ENCODE measurements at places on chromosomes 16 and 17.

GRCh38 chr17:18858567-18859245 is 775 bp downstream of the PRPSAP2 start:
- no peak for DNase-seq

DNA sequence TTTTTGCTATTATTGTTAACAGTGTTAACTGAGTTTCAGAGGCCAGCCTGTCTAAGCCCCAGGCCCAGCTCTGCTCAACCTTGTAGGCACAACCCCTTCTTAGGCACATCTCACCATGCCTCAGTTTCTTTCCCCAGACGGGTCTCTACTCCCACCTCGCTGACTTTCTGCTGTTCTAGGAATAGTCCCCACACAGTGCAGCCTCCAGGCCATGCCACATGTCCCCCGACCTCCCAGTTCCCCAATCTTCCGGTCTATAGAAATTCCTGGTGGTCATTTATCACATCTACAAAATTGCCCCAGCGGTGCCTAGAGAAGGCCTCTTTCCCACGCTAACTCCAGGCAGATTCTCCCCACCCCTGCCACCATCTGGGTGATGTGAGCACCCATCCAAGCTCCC is 34.8 kb downstream of the ADGRG5 start:
- DNase-seq = no peak

GRCh38 chr16:90015586-90016338 is 3.5 kb downstream of the DBNDD1 start:
- no peak for DNase-seq

DNA sequence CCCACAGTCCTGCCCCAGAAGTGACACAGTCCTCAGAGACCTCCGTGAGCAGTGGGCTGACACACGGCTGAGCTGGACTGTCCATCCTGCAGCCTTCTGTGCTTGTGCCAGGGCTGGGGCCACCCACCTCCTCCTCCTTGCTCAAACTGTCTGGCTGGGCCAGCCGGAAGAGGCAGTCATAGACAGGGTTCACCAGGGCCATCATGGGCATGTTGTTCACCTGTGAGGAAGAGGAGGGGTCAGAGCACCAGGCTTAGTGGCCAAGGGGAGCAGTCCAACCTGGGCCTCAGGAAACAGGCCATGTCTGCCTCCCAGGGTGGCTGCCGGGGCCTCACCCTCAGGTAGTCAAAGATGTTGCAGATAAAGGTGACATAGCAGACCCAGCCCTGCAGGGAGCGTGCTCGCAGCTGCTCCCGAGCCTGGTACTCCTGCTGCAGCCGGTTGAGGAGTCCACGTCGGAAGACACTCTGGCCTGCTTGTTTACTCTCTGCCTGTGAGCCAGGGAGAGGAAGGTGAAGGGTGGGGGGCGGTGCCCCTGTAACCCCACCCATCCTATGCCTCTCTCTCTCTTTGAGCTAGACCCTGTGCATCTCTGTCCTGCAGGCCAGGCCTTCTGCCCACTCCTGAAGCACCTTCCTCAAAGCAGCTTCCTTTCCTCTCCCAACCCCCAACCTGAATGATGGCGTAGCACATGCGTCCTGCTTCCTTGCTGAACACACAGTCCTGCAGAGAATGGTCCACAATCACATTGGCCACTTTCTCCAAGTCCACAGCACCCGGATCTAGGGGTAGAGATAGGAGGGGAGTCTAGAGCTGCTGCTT is 3.4 kb downstream of the MIF4GD start:
- no peak for DNase-seq

DNA sequence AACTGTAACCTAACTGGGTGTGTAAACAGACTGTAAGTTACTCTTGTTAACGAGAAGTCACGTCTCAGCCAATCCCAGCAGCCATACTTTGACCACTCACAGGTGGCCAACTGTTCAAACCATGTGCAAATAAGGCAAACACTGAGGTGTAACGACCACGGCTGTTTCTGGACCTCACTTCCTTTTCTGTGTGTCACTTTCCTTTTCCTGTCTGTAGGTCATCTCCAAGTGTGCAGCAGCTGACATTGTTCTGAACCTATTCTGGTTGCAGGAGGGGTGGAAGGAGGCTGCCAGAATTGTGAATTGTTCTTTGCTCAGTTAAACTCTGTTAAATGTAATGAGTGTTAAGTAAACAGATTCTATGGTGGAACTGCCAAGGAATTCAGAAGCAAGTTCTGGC is 627.4 kb downstream of the KCNJ2 start:
- DNase-seq = no peak

- DNase-seq = peak; percentile 30
These were observed 86.6 kb downstream of the SNX11 start for GRCh38 chr17:48194097-48194550.

- no peak for DNase-seq
These were observed 37.8 kb downstream of the MEAK7 start for GRCh38 chr16:84466692-84467091.

- DNase-seq = no peak
These were observed 30.0 kb downstream of the AXIN2 start for GRCh38 chr17:65531256-65532100.

DNA sequence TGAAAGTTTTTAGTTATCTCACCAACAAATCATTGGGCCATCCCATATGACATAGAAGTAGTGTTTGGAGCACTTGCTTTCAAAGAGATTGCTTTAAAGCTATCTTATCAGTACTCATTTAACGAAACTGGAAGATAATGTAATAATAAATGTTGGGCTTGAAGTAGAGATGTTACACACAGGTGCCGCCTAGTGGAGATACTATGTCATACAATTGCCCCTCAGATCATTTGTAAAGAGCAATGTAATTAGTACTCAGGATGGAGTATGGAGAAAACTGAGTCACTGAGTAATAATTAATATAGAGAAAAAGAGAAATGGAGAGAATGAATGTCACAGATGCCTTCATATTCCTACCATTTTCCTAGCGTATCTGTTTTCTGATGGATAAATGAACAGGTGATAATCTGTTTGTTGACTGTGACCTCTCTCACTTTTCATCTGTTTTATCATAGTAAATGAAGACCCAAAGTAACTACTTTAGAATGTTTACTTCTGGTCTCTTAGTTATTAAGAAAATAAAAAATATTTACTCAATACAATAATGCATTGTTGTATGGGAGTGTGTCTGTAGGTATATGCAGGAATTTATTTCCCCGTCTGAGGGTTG is 80.4 kb downstream of the EFCAB5 start:
- peak; percentile 60 for DNase-seq

DNA sequence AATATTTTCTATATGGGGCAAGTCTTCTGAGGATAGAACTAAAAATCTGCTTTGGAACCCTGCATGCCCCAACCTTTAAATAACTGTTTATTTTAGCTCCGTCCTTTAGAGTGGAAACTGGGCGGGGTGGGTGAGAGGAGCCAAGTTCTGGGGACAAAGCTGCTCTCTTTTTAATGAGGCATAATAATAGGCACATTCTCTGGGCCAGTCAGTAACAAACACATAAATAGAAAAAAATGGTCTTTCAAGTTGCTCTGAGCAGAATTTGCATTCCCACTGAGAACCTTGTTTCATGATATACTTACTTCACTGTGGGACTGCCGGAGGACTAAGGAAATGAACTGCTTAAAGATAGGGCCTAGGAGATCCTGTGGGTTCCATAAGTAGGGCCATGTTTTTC is 51.5 kb downstream of the KNOP1 start:
- DNase-seq = no peak

GRCh38 chr16:86963600-86964575 is 353.3 kb downstream of the C16orf95 start:
- no peak for DNase-seq

DNA sequence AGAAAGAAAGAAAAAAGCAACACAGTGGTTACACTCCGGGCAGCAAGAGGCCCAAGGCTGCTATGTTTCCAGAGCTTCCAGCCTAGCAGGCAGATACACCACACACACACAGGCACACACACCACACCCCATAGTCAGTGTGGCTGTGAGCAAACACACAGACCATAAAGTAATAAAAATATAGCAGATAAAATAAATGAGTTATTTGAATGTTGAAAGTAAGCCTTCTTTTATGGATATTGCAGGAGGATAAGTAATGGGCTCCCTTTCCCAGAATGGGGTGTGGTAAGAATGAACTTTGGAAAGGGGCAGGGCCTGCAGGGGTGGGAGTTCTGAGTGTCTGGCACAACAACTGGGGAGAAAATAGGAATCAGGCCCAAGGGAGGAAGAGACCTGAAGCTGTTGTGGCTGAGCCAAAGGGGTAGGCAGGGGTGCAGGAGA is 4.8 kb upstream of the CDK5RAP3 start:
- no peak for DNase-seq

DNA sequence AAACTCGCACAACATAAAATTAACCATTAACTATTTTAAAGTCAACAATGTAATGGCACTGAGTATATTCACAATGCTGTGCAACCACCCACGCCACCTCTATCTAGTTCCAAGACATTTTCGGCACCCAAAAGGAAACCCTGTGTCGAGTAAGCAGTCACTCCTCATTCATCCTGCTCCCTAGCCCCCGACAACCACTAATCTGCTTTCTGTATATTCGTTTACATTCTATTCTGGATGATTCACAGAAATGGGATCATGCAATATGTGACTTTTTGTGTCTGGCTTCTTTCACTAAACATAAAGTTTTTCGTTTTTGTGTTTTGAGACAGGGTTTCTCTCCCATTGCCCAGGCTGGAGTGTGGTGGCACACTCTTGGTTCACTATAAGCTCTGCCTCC is 42.2 kb upstream of the HAPSTR1 start:
- DNase-seq = no peak

DNA sequence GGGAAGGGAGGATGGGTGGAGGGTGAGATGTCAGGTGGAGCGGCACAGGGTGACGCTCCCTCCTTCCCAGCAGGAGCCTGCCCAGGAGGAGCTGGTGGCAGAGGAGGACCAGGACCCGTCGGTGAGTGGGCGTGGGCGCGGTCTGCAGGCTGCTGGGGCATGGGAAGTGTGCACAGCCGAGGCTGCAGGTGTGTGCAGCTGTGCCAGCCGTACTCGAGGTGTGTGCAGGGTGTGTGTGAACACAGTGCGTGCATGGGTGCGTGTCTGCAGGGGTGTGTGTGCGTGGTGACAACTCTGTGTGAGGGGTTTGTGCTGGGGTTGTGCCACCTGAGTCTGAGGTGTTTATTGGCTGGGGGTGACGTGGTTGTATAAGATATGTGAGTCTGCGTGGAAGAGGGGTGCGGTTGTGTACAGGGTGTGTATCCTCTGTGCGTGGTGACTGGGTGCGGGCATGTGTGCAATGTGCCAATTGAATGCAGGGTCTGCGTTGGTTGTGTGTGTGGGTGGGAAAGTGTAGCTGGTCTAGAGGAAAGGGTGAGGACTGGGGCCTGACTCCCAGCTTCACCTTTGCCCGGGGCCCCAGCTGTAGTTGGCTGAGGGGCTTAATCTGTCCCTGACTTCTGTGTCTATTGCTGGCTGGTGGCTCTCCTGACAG is 670 bp downstream of the TNFSF12 start:
- peak; percentile 46 for DNase-seq

DNA sequence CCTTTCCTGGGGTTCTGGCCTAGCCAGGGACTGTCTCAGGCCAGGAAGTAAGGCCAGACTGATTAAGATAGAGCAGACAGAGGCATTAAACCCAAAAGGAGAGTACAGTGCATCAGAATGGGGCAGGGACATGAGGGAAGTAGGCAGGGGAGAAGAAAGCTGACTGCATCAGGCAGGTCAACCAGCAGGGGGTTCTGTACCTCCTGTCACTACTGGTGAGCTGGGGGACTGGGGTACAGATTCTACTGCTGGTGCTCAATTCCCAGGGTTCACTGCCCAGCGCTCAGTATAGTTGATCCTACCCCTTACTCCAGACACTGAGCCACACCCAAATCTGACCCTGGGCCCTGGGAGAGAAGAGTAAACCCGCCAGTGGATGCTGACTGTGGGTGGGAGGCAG is 12.9 kb upstream of the MTMR4 start:
- DNase-seq = no peak

DNA sequence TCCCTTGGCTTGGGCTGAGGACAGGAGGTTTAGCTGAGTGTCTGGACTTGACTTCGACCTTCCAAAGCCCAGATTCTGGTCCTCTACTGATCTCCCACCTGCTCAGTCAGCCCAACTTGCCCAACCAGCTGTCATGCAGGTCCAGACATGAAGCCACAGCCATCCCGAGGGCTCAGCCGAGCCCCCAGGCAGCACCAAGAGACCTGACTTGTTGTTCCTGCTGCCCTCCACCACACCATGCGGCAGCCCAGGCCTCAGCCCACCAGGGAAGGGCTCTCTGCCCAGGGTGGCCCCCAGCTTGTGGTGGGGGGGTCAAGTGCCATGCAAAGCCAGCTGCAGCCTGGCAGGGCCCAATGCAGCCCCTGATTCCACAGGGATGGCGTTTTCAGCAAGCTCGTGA is 17.2 kb upstream of the CACNG4 start:
- DNase-seq = no peak

DNA sequence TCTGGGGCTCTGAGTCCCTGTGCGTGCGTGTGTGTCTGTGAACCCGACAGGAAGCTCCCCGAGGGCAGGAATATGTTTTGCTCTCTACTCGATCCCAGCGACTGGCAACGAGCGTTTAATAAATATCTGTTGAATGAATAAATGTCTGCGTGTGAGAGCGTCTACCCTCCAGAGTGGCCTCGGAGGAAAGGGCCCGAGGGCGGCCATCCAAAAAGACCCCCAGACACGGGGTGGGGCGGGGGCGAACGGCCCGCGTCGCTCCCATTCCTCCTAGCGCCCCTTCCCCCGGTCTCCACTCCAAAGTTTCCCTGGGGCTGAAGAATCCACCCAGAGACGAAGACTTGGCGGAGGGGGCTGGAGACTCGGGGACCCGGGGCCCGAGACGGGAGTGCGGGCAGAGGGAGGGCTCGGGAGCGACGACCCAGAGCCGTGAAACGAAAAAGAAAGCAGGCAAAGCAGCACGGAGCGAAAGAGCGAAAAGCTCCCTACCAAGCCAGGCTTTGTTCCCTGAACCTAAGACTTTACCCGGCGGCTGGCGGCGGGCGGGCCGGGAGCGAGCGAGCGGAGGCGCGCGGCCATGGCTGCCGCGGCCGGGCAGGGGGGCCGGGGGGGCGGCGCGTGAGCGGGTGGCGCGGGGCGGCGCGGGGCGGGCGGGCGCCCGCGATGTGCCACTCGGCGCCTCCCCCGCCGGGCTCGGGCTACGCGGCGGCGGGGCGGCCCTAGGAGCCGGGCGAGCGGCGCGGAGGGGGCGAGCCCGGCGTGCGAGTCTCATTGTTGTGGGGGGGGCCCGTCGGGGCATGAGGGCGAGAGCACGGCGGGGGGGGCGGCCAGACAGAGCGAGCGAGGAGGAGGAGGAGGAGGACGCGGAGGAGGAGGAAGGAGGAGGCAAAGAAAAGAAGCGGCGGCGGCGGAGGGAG is at the start of gene MLLT6:
MLLT6 (plus strand) TSS at position 668 of the 917 bp plus-strand sequence. CDS start 360 bp downstream, outside the sequence.
- peak; percentile 88 for DNase-seq

- DNase-seq = no peak
These were observed 4.8 kb upstream of the LPO start for GRCh38 chr17:58233543-58233942.

DNA sequence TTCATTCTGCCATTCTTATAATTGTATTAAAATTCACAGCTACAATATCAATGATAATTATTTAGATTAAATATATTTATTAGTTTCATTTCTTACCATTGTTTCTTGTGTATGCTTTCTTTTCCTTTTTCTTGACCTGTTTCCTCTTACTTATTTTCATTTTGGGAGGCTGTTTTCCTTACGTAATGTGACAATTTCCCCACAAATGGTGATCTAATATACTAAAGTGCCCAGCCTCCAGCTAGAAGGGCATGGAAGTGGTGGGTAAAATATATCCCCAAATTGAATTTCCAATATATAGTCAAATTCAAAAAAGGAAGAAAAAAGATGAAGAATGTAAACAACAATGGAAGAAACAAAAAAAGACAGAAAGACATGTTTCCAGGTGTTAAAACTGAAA is 1.5 kb upstream of the ABCA6 start:
- no peak for DNase-seq
